ENCODE measurements at places on chromosomes 13 and 19. TPM values are rescaled to one million over a fixed set of nuclear protein-coding genes. Genes with fewer than 3 reads are reported as not detected.

DNA sequence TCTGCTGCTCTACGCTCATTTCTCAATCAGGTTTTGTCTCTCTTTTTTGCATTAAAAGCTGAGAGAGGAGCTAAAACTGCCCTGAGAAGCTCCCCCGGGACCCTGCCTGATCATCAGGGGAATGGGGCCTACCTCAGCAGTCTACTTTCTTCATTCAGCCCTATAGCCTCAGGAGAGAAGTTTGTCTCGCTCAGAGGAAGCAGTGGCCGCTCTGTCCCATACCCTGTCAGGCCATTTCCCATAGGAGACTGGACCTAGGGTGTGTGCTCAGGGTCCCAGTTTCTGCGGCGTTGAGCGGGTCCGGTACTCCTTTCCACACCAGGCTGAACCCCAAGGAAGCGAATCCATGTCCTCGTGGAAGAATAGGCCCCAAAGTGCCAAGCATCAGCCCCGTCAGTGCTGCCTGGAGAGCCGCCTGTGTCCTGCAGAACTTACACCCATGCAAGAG, 21.7 kb downstream of the UBE2L5 start:
- no peak for DNase-seq

- no peak for DNase-seq
Measured at GRCh38 chr19:6343462-6343861, 10.1 kb upstream of the ACER1 start.

GRCh38 chr13:107351305-107351704, 783.4 kb upstream of the ARGLU1 start:
- no peak for DNase-seq

GRCh38 chr13:83453723-83454122, 428.6 kb downstream of the SLITRK1 start:
- DNase-seq, result no peak

DNA sequence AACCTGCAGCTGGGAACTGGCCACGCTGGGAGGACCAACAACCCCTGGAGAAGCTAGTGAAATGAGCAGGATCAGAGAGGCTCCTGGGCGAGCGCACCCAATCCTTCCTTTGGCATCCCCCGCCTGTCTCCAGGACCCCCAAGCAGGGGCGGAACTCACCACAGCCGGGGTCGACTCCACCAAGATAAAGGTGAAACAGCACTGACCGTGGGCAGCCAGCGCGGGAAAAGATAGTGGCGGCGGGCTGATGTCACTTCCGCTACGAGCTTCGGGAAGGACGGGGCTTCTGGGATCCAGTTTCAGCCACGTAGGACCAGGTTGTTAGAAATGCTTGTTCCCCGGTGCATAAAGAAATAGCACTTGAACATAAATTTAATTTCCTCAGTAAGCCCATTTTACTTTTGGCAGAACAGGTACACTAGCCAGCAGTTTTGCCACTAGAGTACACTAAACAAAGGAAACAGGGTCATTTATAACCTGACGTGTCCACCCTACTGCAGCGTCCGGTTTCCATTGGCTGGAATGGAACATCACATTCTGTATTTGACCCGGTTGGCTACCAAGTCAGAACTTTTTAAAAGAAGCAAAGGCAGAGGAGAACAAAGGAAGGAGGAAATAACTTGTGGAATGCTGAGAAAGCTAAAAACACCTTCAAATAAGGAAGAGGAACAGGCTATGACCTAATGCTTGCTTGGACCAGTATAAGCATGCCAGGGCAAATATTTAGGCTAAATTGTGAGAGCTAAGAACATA, 25.5 kb upstream of the ZNF562 start:
- no peak for DNase-seq

GRCh38 chr19:51559240-51559639, 11.8 kb upstream of the ZNF175 start:
- DNase-seq, result no peak

- DNase-seq, result no peak
Measured at GRCh38 chr19:40604647-40605215, 3.6 kb downstream of the LTBP4 start.

DNA sequence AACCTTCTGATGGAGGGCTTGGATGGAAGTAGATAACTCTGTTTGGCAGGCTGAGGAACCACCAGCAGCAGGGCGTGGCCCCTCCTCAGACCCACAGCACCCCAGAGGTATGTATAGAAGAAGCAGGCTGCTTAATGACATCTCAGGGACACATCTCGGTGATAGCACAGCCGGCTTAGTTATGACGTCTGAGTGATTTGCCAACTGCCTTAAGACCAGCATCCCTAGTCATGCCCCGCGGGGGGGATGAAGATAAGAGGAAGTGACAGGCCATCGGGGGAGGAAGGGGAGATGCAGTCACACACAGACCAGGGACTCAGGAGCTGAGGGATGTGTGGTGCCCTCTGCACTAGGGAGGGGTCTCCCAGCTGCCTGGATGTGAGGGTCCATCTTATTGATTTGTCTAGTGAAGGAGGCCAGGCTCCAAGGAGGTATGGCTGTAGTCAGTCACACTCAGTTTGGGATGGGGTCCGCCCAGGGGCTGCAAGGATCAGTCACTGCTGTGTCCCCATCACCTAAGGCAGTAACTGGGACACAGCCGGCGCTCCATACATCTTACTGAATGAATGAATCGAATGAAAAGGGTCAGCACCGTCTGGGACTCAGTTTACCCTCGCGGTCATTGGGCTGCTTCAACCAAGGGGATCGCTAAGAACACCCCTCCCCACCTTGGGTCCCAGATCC, 19.2 kb upstream of the ERCC1 start:
- no peak for DNase-seq

DNA sequence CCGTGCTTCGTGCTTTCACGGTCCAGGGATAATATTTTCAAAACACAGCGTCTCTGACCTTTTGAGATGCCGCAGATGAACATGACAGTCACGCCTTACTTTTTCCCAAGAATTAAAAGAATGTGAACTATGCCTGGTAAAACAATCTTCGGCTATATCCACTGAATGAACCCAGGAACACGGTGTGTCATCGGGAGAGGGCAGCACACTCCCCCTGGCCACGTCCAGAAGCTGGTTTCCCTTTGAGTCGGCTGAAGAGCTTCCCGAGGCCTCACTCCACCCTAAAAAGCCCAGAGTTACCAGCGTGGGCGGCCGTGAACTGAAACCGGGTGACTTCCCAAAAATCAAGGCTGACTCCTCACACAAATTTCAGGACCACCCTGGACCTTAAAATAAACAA, 22.9 kb upstream of the SHISA2 start:
- no peak for DNase-seq

The ZC3H13 gene
- 33.9 TPM for polyA plus RNA-seq

The ATP1A3 gene
- polyA plus RNA-seq, result 0.61 TPM

The CD177 gene
- polyA plus RNA-seq, result 0.38 TPM

The PIK3R2 gene
- polyA plus RNA-seq, result 57.8 TPM

The DZIP1 gene
- polyA plus RNA-seq, result 27.0 TPM

All from forelimb muscle (tissue), 1 donor.